ENCODE measurements at places on chromosomes 2 and 18. TPM values are rescaled to one million over a fixed set of nuclear protein-coding genes. Genes with fewer than 3 reads are reported as not detected.

DNA sequence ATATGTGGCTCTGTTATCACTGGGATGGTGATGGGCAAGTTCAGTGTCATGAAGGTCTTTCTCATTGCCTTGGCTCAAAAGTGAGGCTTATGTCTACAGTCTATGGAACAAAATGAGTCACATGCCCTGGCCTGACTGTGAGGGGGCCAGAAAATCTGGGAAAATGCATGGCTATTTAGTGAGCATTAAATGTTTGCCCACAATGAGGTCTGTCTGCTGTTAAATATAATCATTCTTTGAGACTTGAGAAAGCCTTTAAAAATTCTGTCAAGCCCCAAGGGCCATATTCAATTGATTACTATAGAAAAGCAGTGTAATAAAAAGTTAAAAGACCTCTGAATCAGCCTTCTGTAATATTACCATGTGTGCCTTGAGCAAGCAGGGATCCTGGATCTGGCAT lies 5.5 kb upstream of the RNF144A start:
- H3K4me1 ChIP-seq = peaks cover 88% of the 10 kb centered on the region
- H3K4me3 ChIP-seq = peak overlapping the region; percentile 36
- no peak overlapping the region for H3K27ac ChIP-seq
- peaks cover 13% of the 10 kb centered on the region for H3K36me3 ChIP-seq
- peaks cover 16% of the 10 kb centered on the region for H3K27me3 ChIP-seq

DNA sequence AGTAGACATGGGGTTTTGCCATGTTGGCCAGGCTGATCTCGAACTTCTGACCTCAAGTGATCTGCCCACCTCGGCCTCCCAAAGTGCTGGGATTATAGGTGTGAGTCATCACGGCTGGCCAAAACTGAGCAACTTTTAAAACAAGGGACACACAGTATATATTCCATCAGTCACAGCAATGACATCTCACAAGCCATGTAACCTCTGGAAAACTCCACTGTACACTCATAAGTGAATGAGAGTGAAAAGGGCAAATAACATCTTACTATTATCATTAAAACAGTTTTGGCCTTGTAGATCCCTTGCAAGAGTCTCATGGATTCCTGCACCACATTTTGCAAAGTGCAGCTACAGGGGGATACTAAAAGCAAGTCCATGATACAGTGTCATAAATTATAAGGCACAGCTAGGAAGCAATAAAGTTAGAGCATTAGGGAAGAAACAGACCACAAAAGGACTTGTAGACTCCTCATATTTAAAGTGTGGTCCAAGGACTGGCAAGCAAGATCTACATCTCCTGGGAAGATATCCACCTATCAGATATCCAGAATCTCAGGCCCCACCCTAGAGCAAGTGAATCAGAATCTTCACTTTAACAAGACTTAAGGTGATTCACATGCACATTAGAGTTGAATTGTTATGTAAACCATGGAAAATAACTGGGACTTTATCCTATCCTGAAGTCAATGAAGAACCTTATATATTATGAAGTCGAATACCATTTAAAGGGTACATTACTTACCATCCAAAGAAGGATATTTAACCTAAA lies 5.7 kb downstream of the SMC6 start:
- peaks cover 11% of the 10 kb centered on the region for H3K36me3 ChIP-seq
- H3K4me1 ChIP-seq = peaks cover 25% of the 10 kb centered on the region

- H3K27me3 ChIP-seq = no peaks in the 10 kb centered on the region
- DNase-seq = no peak
- no peaks in the 10 kb centered on the region for H3K4me1 ChIP-seq
Observed at GRCh38 chr18:78704971-78705461, 274.6 kb upstream of the SALL3 start.

GRCh38 chr2:169050476-169051240 lies 18.7 kb upstream of the DHRS9 start:
- H3K4me3 ChIP-seq = no peak overlapping the region
- no peak overlapping the region for H3K27ac ChIP-seq
- peaks cover 2% of the 10 kb centered on the region for H3K36me3 ChIP-seq
- H3K27me3 ChIP-seq = peaks cover 2% of the 10 kb centered on the region

- no peak for DNase-seq
- peaks cover 15% of the 10 kb centered on the region for H3K27me3 ChIP-seq
- H3K4me3 ChIP-seq = no peak overlapping the region
- H3K36me3 ChIP-seq = no peaks in the 10 kb centered on the region
- H3K27ac ChIP-seq = no peak overlapping the region
Observed at GRCh38 chr2:192184349-192184748, 10.4 kb downstream of the TMEFF2 start.

GRCh38 chr2:169073963-169074751 lies 4.8 kb downstream of the DHRS9 start:
- no peaks in the 10 kb centered on the region for H3K36me3 ChIP-seq
- H3K27ac ChIP-seq = peak overlapping the region; percentile 52
- no peaks in the 10 kb centered on the region for H3K27me3 ChIP-seq
- no peak overlapping the region for H3K4me3 ChIP-seq

DNA sequence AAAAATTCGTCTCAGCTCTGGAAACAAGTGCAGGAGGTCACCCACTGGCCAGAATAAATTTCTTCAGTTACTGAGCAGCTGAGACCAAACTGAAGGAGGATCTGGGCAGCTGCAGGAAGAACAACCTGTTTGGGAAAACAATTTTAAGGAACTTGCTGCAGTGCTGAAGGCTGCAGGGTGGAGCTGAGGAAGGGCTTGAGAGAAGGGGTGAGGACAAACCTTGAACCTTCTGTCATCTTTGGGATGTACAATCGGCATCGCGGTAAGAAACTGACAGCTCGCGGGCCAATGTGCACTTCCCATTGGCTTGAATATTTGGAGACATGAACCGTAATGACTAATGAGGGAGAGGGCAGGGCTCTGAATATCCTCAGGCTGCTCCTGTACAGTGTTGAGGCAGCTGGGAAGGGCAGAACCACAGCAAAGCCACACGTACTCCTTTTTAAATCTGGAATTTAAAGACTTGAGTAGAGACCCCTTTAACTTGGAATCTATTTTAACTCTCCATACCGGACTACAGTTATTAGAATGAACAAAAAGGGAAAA lies 90.3 kb downstream of the TACR1 start:
- no peak overlapping the region for H3K27ac ChIP-seq
- H3K4me1 ChIP-seq = no peaks in the 10 kb centered on the region
- peaks cover 5% of the 10 kb centered on the region for H3K27me3 ChIP-seq
- no peak overlapping the region for H3K4me3 ChIP-seq
- no peaks in the 10 kb centered on the region for H3K36me3 ChIP-seq

- H3K4me3 ChIP-seq = no peak overlapping the region
- H3K27ac ChIP-seq = peak overlapping the region; percentile 16
- H3K4me1 ChIP-seq = no peaks in the 10 kb centered on the region
- no peak for DNase-seq
Observed at GRCh38 chr18:79352432-79352831, 43.3 kb upstream of the NFATC1 start.

DNA sequence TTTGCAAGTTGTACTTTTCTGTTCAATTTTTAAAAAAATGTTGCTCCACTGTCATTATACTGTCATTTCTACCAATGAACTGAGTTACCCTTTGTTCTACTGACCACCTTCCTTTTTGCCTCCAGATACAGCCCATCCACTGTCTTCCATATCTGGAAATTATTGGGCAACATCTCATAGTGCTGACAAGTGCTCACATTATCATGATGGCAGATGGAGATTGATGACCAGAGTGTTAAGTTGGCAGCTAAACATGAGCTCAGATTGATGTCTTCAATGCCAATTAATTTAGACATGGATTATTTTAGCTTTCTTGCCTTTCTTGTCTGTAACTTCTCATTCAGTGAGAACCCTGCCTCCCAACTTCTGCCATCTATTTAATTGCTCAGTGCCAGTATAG lies 76.6 kb downstream of the KIAA1328 start:
- H3K4me1 ChIP-seq = no peaks in the 10 kb centered on the region
- H3K36me3 ChIP-seq = no peaks in the 10 kb centered on the region
- no peak for DNase-seq
- no peak overlapping the region for H3K4me3 ChIP-seq
- no peak overlapping the region for H3K27ac ChIP-seq

DNA sequence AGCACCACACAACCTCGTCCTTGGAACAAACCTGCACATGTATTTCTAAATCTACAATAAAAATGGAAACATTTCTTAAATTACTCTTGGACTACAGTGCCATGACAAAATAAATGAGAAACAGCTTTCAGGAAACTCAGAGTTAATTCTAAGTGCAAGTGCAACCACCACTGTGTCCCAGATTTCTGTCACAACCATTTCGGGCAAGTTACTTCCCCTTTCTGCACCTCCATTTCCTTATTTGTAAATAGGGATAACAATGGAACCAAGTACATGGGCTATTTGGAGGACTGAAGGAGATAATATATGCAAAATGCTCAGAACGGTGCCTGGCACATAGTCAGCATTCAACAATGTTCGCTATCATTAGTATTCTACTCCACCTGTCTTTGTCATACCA lies 93.2 kb downstream of the CACNB4 start:
- no peak for DNase-seq
- peaks cover 8% of the 10 kb centered on the region for H3K27me3 ChIP-seq
- H3K4me1 ChIP-seq = peaks cover 13% of the 10 kb centered on the region
- H3K27ac ChIP-seq = no peak overlapping the region

DNA sequence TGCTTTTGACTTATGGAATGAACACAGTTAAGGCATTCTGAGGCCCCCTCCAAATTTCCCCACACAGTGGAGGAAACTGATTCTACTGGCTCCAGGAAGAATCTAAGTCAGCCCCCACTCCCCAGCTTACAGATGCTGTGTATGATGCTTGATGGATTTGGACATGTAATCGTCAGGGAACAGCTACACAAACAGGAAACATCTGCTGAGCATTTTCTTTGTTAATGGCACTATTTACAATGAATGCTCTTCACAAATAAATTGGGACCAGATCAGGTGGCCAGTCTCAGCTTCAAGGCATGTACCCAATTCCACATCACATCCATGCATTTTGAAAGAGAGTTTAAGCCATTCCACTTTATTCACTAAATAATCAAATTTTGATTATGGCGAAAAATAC lies 562.3 kb downstream of the SOX11 start:
- H3K36me3 ChIP-seq = no peaks in the 10 kb centered on the region
- no peak for DNase-seq
- H3K27ac ChIP-seq = no peak overlapping the region
- H3K4me1 ChIP-seq = no peaks in the 10 kb centered on the region
- H3K4me3 ChIP-seq = no peak overlapping the region
- no peaks in the 10 kb centered on the region for H3K27me3 ChIP-seq

DNA sequence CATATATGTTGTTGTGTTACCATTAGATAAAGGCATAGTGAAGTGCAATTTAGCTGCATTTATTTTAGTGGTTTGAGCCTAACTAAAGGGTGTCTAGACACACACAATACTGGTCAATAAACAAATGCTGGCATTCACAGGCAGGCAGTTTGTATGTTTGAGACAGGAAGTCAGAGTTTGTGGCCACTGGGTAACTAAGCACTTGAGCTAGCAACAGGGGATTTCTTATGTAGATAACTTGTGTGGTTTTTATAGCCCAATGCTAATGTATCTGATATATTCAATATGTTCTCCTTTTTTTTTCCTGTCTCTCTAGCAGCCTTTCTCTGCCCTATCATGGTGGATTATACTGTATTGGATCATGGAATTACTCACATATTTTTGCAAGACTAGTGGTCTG lies 38.1 kb downstream of the LRRTM4 start:
- H3K27me3 ChIP-seq = no peaks in the 10 kb centered on the region
- DNase-seq = no peak
- no peak overlapping the region for H3K4me3 ChIP-seq
- H3K4me1 ChIP-seq = no peaks in the 10 kb centered on the region

DNA sequence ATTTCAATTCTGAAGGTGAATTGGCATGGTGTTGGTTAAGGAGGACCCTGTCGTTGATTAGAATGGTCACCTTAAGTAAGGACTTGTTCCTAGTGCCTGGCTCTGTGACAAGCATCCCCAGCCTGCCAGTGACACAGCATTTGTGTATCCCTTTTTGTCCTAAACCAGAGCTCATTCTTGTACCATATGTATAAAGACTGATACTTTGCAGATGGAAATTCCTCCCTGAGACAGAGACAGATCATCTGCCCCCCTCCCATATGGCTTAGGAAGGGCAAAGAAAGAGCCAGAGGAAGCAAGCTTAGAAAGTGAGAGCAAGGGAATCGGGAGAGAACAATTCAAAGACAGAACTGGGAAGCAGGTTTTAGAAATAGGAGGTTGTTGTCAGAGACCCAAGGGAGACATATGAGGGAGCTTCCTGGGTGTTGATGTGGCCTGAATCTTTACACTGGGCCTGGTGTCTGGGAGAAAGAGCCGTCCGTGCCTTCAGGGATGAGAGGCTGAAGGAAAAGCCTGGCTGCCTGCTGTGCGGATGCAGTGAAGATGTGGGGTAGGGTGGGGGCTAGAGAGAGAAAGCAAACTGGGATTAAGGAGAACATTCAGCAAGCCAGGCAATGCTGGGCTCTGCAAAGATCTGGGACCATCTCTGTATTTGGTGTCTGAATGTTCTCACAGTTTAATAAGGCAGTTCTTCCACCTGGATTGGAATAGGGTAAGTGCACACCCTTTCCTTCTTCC lies 13.2 kb upstream of the CHRNA1 start:
- no peak for DNase-seq
- peaks cover 2% of the 10 kb centered on the region for H3K36me3 ChIP-seq
- peaks cover 50% of the 10 kb centered on the region for H3K4me1 ChIP-seq
- H3K4me3 ChIP-seq = peak overlapping the region; percentile 64
- H3K27me3 ChIP-seq = peaks cover 2% of the 10 kb centered on the region
- peak overlapping the region; percentile 83 for H3K27ac ChIP-seq

GRCh38 chr18:11983592-11983991 lies 2.3 kb downstream of the IMPA2 start:
- peaks cover 15% of the 10 kb centered on the region for H3K4me1 ChIP-seq
- no peak for DNase-seq
- no peak overlapping the region for H3K4me3 ChIP-seq
- no peak overlapping the region for H3K27ac ChIP-seq
- peaks cover 1% of the 10 kb centered on the region for H3K36me3 ChIP-seq

DNA sequence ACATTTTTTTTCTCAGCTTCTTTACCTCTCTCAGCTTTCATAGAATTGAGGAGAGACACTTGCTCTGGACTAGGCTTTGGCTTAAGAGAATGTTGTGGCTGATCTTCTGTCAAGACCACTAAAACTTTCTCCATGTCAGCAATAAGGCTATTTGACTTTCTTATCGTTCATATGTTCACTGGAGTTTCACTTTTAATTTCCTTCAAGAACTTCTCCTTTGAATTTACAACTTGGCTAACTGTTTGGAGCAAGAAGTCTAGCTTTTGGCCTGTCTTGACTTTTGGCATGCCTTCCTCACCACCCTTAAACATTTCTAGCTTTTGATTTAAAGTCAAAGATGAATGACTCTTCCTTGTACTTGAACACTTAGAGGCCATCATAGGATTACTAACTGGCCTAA lies 104.4 kb upstream of the SLC39A10 start:
- no peak for DNase-seq
- H3K27ac ChIP-seq = peak overlapping the region; percentile 90
- H3K36me3 ChIP-seq = peaks cover 42% of the 10 kb centered on the region
- peak overlapping the region; percentile 72 for H3K4me3 ChIP-seq

HTR2B gene
- not detected for total RNA-seq

SNTG2 gene
- not detected for total RNA-seq

OR6B2 gene
- total RNA-seq = not detected

Data from activated T-helper 1 cell treated with anti-CD3 and anti-CD28 coated beads, Interleukin-12 subunit alpha, Interleukin-12 subunit beta, Interleukin-2, Interleukin-4 antibody, amounts not matched to agents 30 ng/mL and 10 ng/mL and 1 ng/mL, durations not matched to agents 14 hours and 24 hours and 36 hours (primary cell).